LHCN-M2 (cell line): ENCODE measurements at places on chromosomes 16 and 17. TPM values are rescaled to one million over a fixed set of nuclear protein-coding genes. Genes with fewer than 3 reads are reported as not detected.

The LLGL2 gene
- 0.06 and 1.0 TPM in 2 replicates for total RNA-seq

The SYNGR3 gene
- 1.1 and 1.6 TPM in 2 replicates for total RNA-seq

The SBK1 gene
- under 0.01 and 0.06 TPM in 2 replicates for total RNA-seq

The CEP295NL gene
- 0.17 and 0.32 TPM in 2 replicates for total RNA-seq

The TOX3 gene
- not detected in 2 replicates for total RNA-seq

The CX3CL1 gene
- total RNA-seq = not detected in 2 replicates

The DNASE1L2 gene
- total RNA-seq = 1.4 and 2.2 TPM in 2 replicates

The CCL11 gene
- total RNA-seq = not detected in 2 replicates

The DBF4B gene
- 14.4 and 14.5 TPM in 2 replicates for total RNA-seq

The MT4 gene
- total RNA-seq = not detected in 2 replicates

The SCIMP gene
- total RNA-seq = not detected in 2 replicates

The ANKRD40CL gene
- total RNA-seq = not detected in 2 replicates

The MPV17L gene
- 0.23 TPM in 1 of 2 replicates, not detected in the other for total RNA-seq

The MYH1 gene
- not detected in 2 replicates for total RNA-seq

GRCh38 chr16:20868890-20869289 is 31.3 kb downstream of the DCUN1D3 start:
- DNase-seq = peak; percentile 76

DNA sequence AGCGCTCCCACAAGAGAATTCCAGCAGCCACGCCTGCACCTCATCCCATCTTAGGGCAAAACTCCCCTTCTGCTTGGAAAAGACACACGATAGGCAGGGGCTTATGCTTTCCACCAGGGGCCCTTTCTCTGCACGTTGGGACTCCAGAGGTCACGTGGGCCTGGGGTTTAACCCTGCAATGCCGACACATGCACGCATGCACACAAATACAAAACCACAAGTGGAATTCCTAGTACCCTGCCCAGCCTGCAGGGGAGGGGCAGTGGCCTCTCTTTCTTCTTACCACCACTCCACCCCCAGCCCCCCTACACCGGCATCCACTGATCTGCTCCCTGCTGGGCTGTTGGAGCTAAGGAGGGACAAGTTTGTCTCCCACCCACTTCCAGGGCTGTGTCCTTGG is 16.8 kb upstream of the CCDC182 start:
- DNase-seq = no peak

DNA sequence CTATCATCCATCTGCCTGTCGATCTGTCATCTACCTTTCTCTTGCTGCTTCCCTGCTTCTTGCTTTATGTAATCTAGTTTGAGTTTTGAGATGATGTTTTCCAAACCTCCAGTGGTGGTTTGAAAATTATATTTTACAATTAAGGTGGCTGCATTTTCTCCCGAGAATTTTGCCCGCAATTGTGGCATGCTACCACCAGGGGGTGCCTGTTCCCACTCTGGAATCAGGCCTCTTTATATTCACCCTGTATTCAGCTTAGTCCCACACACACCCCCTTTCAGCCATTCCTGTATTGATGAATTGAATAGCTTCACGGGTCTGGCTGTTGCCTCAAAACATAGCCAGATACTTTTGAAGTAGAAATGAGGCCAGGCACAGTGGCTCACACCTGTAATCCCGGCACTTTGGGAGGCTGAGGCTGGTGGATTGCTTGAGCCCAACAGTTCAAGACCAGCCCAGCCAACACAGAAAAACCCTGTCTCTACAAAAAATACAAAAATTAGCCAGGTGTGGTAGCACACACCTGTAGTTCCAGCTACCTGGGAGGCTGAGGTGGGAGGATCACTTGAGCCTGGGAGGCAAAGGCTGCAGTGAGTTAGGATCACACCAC is 3.2 kb downstream of the PRSS22 start:
- no peak for DNase-seq

DNA sequence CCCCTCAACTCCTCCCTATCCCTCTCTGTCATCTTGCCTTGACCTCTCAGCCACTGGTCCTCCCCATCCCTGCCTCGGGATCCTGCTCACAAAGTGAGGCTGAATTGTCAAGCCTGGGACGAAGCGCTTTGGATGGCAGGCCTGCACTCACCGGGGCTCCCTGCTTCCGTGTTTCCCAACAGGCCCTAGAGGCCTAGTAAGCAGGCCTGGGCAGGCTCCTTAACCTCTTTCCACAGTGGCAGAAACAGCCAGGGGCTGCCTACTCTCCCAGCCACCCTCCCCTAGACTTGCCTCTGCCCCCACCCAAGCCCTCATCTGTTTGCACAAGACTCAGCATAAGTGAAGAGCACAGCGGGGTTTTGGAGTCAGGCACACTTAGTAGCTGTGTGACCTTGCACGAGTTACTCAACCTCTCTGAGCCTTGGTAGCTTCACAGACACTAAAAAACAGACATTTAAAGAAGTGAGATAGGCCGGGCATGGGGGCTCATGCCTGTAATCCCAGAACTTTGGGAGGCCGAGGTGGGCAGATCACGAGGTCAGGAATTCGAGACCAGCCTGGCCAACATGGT is 5.0 kb upstream of the FADS6 start:
- DNase-seq = no peak

- peak; percentile 90 for DNase-seq
Measured at GRCh38 chr17:17075125-17075781, 33.0 kb downstream of the MPRIP start.

DNA sequence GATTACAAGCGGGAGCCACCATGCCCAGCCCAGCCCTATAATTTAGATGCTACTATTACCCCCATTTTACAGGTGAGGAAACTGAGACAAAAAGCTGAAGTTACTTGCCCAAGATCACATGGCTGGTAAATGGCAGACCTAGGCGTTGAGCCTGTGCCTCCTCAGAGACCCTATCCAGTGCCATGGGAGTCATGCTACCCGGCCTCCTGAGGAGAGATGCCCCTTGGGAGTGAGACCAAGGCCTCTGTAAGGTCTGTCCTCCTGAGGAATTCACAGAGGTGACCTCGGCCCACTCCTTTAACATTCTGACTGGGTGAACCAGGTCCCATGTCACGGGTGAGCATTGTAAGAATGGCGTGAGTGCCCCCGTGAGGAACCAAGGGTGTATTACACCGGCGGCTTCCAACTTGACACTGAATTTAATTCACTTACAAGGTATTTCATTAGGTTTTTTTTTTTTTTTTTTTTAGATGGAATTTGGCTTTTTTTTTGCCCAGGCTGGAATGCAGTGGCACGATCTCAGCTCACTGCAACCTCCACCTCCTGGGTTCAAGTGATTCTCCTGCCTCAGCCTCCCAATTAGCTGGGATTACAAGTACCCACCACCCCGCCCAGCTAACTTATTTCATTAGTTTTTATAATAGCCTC is 95.7 kb downstream of the ABCC6 start:
- DNase-seq = peak; percentile 56

GRCh38 chr16:54363766-54364165 is 77.2 kb upstream of the IRX3 start:
- no peak for DNase-seq

DNA sequence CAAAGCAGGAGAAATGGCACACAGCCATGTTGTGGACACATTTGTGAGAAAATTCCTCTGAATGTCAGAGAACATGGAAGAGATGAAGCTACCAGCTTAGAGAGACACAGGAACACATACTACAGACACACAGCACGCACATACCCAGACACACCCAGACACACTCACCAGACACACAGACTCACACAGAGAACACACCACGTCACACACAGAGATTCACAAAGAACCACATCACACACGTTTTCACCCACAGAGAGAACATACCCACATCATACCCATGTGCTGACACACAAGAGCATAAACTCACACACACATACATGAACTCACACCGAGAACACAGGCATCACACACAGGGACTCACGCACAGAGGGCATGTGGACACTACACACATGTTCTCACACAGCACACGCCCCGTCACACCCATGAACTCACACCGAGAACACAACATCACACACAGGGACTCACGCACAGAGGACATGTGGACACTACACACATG is 124.9 kb downstream of the METRNL start:
- DNase-seq = no peak

- DNase-seq = no peak
Measured at GRCh38 chr17:71192848-71193247, 928.0 kb upstream of the SOX9 start.

GRCh38 chr17:4195306-4195705 is 52.3 kb downstream of the CYB5D2 start:
- peak; percentile 89 for DNase-seq

- DNase-seq = no peak
Measured at GRCh38 chr16:515175-515938, 12.2 kb upstream of the CAPN15 start.

DNA sequence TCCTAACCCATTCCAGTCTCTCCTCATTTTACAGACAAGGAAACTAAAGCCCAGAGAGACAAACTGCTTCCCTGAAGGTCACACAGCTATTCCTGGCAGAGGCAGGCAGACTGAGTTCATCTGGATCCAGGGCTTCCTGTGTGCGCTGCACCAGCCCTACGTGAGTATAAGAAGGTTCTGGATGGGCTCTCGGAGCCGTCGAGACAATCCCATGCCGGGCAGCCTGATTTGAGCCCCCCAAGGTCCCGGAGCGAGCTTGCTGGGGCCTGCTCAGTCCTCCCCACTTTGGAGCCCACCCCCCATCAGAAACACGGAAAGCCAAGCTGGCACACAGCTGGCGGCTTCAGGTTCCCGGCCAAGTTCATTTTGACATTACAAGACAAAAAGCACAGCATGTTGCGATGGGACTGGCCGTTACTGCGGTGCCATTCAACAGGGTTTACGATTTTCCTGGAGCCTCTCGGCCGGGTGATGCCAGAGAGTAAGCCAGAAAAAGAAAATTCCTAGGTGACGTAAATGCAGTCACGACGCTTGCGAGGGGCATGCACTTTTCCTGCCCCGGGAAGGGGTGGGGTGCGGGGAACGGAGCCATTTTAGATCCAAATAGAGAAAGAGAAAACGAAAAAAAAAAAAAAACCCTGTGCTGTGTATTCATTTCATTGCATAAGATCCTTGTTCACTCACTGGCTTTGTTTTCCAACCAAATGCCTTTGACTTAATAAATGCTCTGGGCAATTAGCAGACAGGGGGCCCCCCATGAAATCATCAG is 167.1 kb upstream of the FOXF1 start:
- no peak for DNase-seq

DNA sequence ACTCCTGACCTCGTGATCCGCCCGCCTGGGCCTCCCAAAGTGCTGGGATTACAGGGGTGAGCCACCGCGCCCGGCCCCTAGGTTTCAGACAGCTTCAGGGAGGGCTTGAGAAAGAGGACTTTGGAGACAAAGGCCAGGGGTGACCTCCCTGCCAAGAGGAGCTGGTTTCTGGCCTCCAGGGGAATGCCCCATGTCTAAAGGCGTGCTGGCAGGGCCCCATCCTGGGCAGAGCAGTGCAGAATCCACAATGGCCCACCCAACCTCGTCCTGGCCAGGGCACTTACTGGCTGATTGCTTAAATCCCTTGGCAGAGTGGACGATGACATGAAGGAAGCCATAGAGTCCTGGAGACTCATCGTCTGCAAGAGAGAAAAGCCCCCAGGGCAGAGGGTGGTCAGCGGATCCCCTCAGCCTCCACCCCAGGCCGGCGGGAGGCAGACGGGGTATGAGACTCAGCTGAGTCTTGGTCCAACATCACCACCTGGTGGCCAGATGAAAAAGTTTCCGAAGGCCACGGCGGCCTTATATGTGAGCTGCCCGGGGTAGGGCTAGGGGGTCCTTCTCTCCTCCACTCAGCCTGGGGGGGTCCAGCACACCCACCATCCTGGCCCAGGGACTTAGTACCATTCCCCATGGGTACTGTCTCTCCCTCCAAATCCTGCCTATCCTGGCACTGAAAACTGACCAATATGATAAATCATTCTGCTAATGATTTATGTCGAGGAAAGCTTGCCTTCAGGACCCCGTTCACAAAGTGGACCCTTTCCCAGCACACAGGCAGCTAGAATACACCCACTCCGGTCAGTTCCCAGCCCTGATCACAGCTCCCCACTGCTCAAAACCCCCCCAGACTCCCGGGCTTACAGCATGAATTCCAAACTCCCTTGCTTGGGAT is 59.1 kb downstream of the TIMM22 start:
- DNase-seq = peak; percentile 48

DNA sequence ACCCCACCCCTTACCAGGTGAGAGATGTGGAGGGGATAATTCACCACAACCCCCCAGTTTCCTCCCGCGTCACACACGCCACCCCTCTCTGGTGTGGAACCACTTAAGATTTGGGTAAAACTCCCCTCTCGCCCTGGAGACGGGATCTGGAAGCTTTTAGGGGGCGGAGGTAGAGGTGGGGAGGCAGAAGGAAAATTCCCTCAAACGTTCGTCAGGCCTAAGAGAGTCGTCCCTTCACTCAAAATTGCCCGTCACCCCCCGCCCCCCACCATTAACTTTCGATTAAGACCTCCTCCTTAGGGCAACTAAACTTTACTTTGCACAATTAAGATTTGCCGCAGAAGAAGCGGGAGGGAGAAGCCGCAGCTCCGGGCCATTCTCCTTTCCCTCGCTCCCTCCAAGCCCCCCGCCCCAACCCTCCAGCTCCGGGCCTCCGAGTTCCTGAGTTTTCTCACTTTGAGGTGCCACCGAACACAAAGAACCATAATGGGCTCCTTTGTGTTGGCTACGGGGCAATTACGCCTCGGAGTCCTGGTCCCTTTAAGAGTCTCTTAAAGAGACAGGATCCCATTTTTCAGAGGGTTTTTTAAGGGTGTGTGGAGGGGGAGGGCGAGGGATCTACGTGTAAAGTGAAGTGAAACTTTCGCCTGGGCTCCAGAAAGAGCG is 985 bp upstream of the FZD2 start:
- DNase-seq = peak; percentile 73

- peak; percentile 50 for DNase-seq
Measured at GRCh38 chr17:55117164-55117563, 147.6 kb upstream of the HLF start.

- DNase-seq = no peak
Measured at GRCh38 chr16:77077256-77077922, 113.6 kb upstream of the MON1B start.

DNA sequence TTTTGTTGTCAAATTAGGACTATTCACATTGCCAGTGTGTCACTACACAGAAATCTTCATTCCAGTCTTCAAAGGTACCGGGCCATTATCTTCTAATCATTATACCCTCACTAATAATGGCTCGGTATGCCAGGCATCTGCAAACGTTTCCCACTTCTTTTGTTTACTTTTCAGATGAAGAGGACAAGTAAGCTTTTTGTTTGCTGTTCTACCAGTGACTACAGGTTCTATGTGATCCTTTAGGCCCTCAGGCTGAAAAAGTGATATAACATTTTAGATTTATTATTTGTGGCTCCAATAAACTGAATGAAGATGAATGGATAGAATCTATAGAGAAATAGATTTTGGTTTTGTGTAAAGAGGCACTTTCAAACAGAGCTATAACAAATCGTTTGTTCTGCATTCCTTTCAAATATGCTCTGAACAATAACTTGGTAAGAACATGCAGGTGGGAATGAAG is 403 bp upstream of the KRTAP3-1 start:
- no peak for DNase-seq

GRCh38 chr16:79640513-79641360 is 40.2 kb upstream of the MAF start:
- peak; percentile 55 for DNase-seq
